Left colon (tissue), 2 donors: ENCODE measurements at places on chromosomes 3 and 15.

- DNase-seq: no peak
Observed at GRCh38 chr3:137812023-137812422, 47.9 kb downstream of the SOX14 start.

GRCh38 chr3:119597548-119598288 is at the start of gene PLA1A:
TSS of gene PLA1A (plus strand) at chr3:119597885. CDS start at chr3:119597914, 29 bp downstream.
- DNase-seq: no peak

- DNase-seq: no peak
Observed at GRCh38 chr3:77885381-77885780, 845.5 kb downstream of the ROBO2 start.

GRCh38 chr15:64746356-64746755 is 29.0 kb downstream of the RBPMS2 start:
- DNase-seq: no peak

GRCh38 chr3:171688593-171688992 is 121.7 kb downstream of the PLD1 start:
- no peak for DNase-seq

- no peak for DNase-seq
Observed at GRCh38 chr3:135000465-135000864, 205.4 kb downstream of the EPHB1 start.

DNA sequence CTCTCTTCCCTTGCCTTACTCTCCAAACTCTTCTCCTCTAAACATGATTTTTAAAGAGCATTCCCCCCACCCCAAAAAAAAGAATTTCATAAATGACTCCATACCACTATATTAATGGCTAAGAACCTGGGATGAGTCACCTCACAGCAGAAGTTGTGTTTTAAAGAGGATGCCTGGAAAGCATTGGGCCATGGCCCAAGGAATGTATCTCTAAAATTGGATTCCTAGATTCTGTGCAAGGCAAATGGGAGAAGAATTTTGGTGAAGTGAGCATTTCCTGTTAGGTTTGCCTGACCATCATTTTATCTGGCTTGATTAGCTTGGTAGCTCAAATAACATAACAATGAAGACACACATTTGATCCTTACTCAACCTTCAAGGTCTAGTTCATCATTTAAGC is 251.4 kb downstream of the NR1D2 start:
- DNase-seq: no peak

- no peak for DNase-seq
Observed at GRCh38 chr15:29134641-29135308, 134.8 kb downstream of the NSMCE3 start.

DNA sequence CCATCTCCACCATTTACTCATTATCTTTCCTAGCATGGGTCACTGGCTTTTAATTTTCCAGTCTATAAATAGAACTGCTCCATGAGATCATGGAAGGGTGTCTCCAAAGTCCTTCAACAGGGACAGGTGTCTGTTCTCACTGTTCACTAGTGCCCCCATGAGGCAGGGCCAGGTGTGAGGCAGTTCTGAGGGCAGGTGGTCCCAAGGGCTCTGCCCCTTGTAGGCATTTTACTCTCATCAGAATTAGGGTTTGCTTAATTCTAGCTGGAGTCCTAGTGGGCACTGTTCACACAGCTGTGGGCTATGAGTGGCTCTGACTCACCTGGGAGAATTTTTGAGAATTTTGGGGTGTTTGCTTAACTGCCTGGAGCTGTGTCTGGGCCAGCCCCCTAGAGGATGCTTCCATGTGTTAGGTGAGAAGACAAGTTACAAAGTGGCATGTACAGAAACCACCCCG is 248.0 kb upstream of the LYSMD4 start:
- DNase-seq: no peak

DNA sequence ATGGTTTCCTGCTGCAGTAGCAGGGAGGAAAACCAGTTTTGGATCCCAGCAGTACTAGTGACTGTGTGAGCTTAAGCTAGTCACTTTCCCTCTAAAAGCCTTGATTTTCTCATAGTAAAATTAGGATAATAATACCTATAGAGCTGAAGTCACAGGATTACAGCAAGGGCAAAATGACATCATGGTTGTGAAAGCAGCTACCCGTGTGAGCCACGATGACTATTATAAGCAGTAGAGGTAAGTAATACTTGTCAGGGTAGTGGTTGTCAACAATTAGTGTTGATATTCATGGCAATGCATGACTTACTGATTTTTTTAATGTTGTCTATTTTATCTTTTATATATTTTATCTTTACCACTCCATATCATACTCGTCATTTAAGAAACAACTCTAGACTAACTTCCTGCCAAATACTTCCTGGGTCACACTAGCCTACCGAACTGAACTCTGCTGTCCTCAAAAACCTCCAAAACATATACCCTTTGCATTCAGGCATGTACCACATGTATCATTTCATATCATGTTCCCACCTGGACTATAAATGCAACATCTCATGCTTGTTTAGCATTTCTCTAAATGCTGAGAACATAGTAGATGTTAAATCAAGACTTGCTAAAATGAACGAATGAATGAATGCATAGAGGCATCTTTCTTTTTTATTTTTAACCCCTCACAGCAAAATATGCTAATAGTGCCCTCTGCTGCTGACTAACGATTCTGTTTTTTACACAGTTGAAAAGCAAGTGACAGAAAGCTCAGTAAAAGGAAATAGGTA is 172.6 kb downstream of the P3H2 start:
- no peak for DNase-seq

DNA sequence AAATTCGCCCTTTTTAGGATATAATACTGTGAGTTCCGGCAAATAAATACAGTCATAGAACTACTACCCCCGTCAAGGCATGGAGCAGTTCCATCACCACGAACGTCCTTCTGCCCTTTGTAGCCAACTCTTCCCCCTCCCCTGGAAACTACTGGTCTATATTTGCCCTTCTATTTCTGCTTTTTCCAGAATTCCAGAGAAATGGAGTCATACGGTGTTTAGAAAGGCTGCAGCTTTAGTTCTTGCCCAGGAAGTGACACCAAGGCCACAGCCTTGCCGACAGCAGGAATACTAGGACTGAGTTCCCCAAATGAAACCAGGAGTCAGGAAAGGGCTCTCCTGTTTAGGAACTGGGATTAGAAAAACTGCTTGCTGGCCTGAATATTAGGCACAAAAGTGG is 291.2 kb downstream of the FAM43A start:
- DNase-seq: no peak
